Stimulated activated CD4-positive, alpha-beta T cell treated with anti-CD3 and anti-CD28 coated beads, Interleukin-1b, Interleukin-23, amount 100 ng/mL, for 24 hours (primary cell): ENCODE measurements at places on chromosomes 3 and 15.

GRCh38 chr3:81502236-81502635 lies 259.2 kb downstream of the GBE1 start:
- no peak for DNase-seq

- DNase-seq = no peak
These were observed 3.8 kb downstream of the CMTM7 start for GRCh38 chr3:32395496-32395895.

DNA sequence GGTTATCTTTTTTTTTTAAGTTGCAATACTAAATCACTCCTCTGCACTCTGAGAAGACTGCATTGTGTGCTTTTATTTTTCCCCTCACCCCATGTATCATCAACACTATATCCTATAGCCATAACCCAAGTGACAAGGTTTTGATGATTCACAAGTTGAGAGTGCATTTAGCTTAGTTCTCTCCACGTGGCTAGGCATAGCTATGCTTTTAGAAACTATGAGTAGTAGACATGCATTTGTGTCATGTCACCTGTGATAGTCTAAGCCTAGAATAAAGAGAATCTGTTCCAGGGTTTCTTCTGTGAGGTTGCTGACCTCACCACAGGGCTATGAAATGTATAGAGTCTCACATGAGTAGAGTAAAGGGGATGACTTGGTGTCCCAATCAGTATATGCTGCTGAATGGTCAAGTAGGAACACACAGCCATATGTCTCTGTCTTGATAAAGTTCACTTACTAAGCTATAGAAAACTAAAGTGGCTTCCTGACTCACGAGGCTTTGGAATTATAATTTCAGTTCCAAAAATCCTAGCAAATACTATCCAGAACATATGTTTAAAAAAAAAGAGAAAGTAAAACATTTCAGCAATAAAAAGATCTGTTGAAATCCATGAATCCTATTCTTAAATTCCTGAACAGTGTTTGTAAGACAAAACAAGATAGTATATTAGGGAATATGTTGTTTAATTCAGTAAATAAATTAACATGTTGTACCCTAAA lies 206.3 kb downstream of the LSAMP start:
- no peak for DNase-seq

DNA sequence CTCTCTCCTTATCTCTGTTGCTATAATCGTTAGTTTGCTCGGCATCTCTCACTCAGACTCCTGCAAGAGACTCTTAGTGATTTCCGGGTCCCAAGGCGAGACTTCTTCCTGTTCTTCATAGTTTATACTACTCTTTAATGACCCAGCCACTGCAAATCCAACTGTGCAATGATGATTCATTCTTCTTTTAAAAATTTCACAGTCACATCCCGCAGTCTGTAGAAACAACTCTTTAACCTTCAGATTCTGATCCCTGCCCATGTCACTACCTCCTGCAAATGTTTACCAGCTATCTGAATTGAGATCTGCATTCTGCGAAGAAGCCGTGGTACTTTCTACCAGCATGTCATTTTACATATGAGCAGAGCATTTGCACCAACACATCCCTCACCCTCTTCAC lies 2.8 kb upstream of the VGLL3 start:
- no peak for DNase-seq

DNA sequence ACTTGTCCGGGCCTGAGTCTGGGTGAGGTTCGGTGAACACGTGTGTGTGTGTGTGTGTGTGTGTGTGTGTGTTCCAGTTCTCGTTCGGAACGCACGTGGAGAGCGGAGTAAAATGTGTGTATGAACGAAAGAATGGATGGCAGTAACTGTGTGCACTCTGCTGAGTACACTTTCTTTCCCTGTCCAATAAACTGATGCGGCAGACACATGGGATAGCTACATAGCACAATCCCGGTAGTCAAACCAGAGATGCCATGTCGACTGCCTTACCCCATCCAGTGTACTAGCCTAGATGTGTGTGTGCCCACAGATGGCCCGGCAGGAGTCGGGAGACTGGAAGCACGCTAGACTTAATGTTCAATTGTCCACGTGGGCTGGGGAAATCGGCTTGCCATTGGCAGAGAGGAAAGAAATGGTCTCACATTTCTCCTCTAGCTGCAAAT lies 507 bp upstream of the GOLIM4 start:
- DNase-seq = no peak

DNA sequence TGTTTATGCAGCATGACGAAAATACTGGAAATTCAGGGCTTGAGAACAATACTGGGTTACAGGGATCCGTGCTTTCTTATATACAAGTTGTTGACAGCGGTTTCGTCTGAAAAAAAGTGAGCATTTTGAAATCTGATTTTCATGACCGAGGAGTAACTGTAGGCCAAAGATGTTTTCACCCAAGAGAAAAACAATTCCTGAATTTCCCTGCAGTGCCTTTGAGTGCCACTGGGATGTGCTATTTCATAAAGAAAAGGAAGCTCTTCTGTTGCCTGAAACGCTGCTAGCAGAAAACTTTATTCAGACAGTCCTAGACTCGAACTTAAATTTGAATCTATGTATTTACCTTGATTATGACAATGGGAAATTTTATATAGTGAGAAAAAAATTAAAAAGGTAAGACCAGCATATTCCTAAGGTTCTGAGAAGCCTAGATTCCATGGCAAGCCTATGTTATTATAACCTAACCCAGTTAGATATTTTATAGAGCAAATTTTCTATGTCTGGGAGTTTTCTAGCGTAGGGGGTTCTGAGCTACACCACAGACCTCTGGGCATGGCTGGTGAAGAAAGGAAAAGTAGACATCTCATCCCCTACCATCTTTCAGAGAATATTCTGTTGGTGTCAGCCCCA lies 30.2 kb downstream of the KCNAB1 start:
- DNase-seq = no peak

DNA sequence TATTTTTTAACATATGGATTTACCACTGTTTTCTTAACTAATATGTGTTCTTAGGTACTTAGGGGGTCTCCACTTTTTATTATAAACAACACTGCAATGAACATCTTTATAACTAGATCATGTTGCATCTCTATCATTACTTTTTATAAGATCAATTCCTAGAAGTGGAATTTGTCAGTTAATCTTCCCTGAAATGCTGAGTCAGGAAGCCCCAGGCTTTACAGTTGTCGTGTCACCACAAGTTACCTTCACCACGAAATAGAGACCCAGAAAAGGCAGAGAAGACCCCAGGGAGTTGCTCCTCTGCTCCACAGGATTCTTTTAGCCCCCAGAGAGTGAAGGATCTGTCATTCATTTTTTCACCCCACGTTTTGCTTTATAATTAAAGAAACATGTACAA lies 34.5 kb upstream of the ERC2 start:
- no peak for DNase-seq

- DNase-seq = no peak
These were observed 196.1 kb downstream of the CNTN6 start for GRCh38 chr3:1288805-1289494.

GRCh38 chr3:168455814-168456213 lies 360.1 kb upstream of the GOLIM4 start:
- no peak for DNase-seq

- no peak for DNase-seq
These were observed 40.5 kb upstream of the CDV3 start for GRCh38 chr3:133532951-133533350.

DNA sequence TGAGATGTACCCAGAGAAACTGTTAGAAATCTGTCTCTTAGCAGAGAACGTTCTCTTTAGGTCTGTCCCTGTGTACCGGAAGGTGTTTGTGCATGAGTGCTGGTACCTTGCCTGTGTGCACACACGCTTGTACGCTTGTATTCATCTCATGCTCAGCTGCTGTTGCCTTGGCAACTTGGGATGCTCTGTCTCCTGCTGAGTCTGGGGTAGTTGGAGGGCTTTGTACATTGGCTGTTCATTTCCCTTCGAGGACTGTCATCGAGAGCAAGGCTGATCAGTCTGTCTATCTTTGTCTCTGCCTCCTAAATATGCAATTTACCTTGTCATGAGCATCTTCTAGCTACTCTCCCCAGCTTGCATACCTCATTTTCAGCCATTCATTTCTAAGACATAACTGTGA lies 147.2 kb downstream of the SLCO3A1 start:
- DNase-seq = no peak

- no peak for DNase-seq
These were observed 1.2 kb upstream of the USF3 start for GRCh38 chr3:113697500-113698090.

DNA sequence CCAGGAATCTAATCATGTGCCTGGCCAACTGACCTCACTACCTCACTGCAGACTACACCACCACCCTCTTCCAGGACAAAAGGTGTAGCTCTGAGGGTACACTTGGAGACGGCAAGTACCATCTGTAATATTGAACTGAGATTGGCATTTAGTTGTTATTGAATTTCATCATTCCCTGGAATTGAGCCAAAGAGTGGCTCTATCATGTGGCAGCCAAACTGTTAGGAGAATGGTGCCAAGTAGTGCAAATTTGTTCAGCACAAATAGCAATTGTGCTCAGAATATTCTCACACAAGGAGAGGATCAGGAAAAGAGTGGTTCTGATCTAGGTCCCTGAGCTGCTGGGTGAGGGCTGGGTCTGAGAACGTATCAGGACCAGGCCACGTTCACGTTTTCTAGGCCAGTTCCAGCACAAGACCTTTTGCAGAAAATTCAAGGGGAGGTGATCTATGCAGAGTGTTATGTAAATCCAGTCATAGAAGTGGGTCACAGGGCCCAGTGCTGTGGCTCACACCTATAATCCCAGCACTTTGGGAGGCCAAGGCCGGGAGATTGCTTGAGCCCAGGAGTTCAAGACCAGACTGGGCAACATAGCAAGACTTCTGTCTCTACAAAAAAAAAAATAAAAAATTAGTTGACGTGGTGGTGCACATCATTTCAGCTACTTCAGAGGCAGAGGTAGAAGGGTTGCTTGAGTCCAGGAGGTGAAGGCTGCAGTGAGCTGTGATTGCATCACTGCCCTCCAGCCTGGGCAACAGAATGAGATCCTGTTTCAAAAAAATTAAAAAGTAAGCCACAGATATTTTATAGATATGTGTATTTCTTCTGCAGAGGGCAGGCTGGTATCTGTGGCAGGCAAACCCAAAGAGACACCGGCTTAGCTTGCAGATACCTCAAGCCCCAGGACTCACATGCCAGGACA lies 31.9 kb upstream of the CFAP161 start:
- no peak for DNase-seq
